ENCODE measurements at places on chromosomes 16 and 17.

- H3K36me3 ChIP-seq = no peaks in the 10 kb centered on the region
- peaks cover 61% of the 10 kb centered on the region for H3K27me3 ChIP-seq
- no peak overlapping the region for H3K27ac ChIP-seq
- DNase-seq = no peak
- H3K4me3 ChIP-seq = no peak overlapping the region
Measured at GRCh38 chr16:22625967-22626366, 115.3 kb downstream of the NPIPB5 start.

- no peaks in the 10 kb centered on the region for H3K27me3 ChIP-seq
- no peaks in the 10 kb centered on the region for H3K36me3 ChIP-seq
- no peaks in the 10 kb centered on the region for H3K4me1 ChIP-seq
- DNase-seq = no peak
- H3K27ac ChIP-seq = no peak overlapping the region
Measured at GRCh38 chr17:2894782-2895181, 98.5 kb downstream of the RAP1GAP2 start.

DNA sequence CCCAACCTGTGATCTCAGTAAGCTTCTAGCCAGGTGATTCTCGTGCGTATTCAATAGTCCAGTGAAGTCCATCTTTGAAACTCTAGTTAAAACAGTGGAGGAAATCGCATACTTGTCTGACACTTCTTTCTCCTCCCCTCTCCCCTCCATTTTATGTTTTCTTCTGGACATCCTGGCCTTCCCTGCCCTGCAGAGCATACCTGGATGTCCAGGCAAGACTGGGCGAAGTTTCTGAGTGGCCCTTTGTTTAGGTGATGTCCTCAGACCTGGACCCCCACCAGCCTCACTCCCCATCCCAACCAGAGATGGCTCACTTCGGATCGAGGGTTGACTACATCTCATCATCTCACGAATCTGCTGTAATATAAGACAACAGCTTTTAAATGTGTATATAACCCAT lies 65.7 kb downstream of the CCDC182 start:
- no peak overlapping the region for H3K27ac ChIP-seq
- H3K36me3 ChIP-seq = no peaks in the 10 kb centered on the region
- DNase-seq = no peak
- no peaks in the 10 kb centered on the region for H3K27me3 ChIP-seq
- H3K4me3 ChIP-seq = no peak overlapping the region
- no peaks in the 10 kb centered on the region for H3K4me1 ChIP-seq

- H3K4me3 ChIP-seq = no peak overlapping the region
- no peaks in the 10 kb centered on the region for H3K4me1 ChIP-seq
- no peak overlapping the region for H3K27ac ChIP-seq
- H3K27me3 ChIP-seq = no peaks in the 10 kb centered on the region
- H3K36me3 ChIP-seq = no peaks in the 10 kb centered on the region
Measured at GRCh38 chr16:54385141-54385540, 98.6 kb upstream of the IRX3 start.

GRCh38 chr17:58092101-58092796 lies 9.0 kb downstream of the DYNLL2 start:
- no peak for DNase-seq
- H3K36me3 ChIP-seq = peaks cover 73% of the 10 kb centered on the region
- no peaks in the 10 kb centered on the region for H3K4me1 ChIP-seq
- H3K27ac ChIP-seq = no peak overlapping the region

DNA sequence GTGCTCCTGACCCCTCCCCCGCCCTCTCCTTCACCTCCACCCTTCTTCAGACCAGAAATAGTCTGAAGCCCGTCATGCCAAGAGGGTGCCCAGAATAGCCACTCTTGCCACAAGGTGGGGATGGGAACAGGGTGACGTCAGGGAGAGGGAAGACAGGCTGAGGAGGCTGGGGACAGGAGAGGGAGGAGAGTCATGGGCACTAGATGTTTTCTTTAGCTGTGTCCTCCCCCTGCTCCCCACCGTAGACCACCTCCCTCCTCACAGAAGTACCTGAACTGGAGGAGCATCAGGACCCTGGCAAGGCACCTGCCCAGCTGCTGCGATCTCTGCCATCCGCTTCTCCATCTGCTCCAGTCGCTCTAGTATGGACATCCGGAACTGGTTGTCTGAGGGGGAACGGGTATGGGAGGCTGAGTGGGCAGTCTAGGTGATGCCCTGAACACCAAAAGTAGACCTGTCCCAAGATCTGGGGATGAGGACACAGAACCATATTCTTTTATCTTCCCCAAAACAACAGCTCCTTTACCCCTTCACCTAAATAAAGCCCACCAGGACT lies 6.6 kb upstream of the SPAG7 start:
- no peak overlapping the region for H3K4me3 ChIP-seq
- H3K27ac ChIP-seq = no peak overlapping the region
- no peak for DNase-seq
- no peaks in the 10 kb centered on the region for H3K27me3 ChIP-seq

Measured in esophagus squamous epithelium (tissue), 5 donors.